ENCODE measurements at places on chromosomes 1 and 21.
A peak's percentile ranks its signal among the peaks of the same experiment; 100 is the strongest.

DNA sequence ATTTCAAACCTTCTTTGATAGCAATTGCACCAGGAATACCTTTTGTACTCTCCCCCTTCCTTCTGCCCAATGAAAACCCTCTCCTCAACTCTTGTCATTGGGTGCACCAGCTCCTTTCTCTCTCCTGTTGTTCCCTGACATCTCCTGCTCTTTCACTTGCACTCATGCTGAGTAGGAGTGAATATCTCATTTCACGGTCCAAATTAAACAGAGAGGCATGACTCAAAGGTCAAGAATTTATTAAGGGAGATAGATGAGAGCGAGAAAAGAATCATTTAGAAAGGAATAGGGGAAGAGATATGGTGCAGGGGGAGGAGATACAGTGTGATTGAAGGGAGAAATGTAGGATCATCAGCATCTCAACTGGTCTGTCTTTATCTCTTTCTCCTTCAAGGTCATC lies 22.1 kb downstream of the AIM2 start:
- DNase-seq, result no peak

DNA sequence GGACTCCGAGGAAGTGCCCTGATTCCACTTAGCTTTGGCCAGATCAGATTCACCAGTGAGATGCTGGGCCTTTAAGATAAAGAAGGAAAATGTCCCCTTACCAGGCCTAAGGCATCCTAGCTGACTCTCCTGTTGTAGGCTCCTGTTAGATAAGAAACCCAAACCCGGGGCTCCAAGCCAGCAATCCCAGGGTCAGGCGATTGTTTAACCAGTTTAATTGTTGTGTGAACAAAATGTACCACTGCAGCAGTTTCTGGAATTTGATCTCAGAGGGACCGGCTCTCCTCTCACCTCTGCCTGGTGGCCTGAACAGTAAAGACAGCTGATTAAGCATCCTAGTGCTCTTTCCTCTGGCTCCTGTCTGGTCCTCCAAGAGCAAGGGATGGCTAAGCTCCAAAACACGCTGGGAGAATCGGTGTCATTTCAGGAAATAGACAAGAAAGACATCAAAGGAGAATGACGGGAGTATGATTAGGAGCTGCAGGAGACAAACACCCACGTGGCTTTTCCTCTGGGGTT lies 9.3 kb upstream of the KLHDC8A start:
- no peak for DNase-seq

- DNase-seq, result no peak
These were observed at the start of gene UAP1 for GRCh38 chr1:162561616-162562469. Gene UAP1, plus strand, starts transcription at chr1:162561722. Its CDS starts 4,347 bp downstream, at chr1:162566069.

GRCh38 chr1:234975941-234976860 lies 152.4 kb downstream of the TOMM20 start:
- no peak for DNase-seq

- no peak for DNase-seq
These were observed 77.5 kb downstream of the OMA1 start for GRCh38 chr1:58469016-58469415.

- DNase-seq, result no peak
These were observed 4.8 kb upstream of the WNT9A start for GRCh38 chr1:227952374-227953021.

- DNase-seq, result no peak
These were observed 2.1 kb upstream of the C8A start for GRCh38 chr1:56852476-56852875.

GRCh38 chr1:185314411-185314810 lies 2.6 kb downstream of the IVNS1ABP start:
- no peak for DNase-seq

DNA sequence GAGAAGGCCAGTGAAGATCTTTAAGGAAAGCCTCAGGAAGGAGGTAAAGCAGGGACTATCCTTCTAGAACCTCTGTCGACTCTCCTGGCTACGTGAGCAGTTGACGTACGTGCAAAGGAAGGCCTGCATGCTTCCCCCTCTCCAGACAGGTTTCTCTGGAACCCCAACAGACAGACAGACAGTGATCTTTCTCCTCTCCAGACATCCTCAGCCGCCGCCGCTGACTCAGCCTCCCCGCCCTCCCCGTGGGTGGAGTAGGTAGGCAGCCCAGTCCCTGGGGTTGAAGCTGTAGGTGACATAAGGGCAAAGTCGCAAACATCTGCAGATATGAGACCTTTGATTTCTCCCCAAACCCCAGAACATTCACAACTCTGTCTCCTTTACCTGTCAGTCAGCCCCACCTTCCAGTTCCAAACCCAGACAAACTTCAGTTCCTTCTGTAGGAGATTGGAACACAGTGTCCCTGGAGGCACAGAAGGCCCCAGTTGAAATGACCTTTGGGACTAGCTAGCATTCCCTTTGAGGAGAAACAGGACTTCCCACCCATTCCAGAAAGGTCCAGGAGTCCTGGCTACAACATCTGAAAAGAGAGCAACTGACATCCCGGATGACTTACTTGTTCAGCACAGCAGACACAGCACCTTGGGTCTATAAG lies 146.0 kb upstream of the JUN start:
- DNase-seq, result peak; percentile 52

- DNase-seq, result no peak
These were observed 1.1 kb downstream of the C4BPB start for GRCh38 chr1:207089627-207090355.

DNA sequence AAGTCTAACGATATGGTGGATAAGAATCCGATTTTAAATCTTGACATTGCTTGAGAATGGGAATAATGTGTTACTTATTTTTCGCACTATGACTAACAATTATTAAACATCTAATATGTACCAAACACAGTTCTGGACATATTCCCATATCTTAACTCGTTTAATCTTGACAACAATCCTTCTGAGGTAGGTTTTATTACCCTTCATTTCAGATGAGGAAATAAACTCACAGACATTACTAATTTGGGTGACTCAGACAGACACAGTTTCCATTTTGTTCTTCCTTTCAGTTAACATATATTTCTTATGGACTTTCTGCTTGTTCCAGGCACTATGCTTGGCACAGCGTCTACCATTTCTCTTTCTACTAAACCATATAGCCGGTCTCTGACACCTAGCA lies 244.8 kb downstream of the SMYD3 start:
- no peak for DNase-seq

DNA sequence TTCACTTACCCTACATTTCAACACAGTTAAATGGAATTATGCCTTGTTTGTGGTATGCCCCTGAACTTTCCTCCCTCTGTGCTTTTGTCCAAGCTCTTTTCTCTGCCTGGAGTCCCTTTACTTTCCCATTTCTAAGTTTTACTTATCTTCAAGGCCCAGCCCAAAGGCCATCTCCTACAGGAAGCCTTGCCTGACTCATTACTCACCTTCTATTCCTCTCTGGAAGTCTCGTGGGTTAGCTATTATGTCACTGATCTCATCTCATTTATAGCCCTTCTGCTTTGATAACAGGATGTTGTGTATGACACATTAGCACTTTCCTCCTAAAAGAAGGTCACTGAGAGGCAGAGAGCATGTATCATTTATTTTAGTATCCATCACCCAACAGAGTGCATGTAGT lies 78.8 kb upstream of the CD1D start:
- DNase-seq, result no peak

- DNase-seq, result no peak
These were observed 4.4 kb downstream of the B4GALT3 start for GRCh38 chr1:161172776-161173376.

DNA sequence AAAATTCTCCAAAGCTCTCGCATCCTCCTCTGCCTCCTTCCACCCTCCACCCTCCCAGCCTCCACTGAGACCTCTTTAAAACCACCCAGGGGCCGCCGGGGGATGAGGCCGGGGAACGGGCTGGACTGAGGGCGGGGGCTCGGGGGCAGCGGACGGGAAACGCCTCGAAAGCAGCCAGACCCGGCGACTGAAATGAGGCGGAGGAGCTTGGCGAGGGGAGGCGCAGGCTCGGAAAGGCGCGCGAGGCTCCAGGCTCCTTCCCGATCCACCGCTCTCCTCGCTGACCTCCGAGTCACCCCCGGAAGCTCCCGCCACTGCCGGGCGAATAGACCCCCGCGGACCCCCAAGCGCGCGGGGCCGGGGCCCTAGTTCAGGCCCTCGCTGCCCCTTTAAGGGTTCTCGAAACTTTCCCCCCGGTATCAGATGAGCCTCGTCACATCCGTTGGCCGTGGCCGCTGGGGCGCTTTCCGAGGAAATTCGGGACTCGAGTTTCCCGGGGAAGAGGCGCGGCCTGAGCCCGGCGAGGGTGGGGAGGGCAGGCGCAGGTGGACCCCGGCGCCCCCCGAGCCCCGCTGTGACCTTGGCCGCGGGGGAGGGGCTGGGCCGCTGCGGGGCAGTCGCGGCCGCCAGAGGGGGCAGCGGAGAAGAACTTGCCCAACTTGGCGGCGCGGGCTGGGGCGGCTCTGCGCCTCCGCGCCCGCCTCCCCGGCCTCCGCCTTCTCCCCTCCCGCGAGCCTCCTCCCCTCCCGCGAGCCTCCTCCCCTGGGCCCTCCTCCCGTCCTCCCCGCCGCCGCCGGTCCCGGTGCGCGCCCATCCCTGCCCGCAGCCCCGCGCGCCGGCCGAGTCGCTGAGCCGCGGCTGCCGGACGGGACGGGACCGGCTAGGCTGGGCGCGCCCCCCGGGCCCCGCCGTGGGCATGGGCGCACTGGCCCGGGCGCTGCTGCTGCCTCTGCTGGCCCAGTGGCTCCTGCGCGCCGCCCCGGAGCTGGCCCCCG lies at the start of gene BACE2:
Gene BACE2, plus strand, starts transcription at position 813 of the 995 bp plus-strand sequence. Its CDS starts 104 bp downstream, at position 917.
- peak; percentile 52 for DNase-seq

- DNase-seq, result no peak
These were observed 316.8 kb downstream of the PTBP2 start for GRCh38 chr1:97038410-97038809.

- no peak for DNase-seq
These were observed 2.1 kb downstream of the BRINP2 start for GRCh38 chr1:177172866-177173265.

GRCh38 chr1:69073176-69073575 lies 494.5 kb upstream of the LRRC7 start:
- no peak for DNase-seq

DNA sequence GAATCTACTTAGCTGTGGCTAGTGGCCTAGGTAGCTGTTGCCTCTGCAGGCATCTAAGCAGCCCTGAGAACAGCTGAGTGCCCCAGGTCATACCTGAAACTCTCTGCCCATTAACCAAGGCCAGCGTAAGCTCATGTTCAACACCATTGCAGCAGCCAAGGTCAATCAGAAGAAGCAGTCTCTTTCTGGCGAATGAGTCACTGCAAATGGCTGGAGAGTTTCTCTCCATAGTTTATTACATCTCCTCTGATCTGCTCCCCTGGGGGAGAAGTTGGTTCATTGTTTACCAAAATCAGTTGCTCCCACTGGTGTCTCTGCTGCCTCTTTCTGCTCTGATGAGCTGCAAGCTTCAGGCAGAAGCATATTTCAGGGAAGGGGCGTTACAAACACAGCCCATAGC lies 6.9 kb upstream of the BCL9 start:
- DNase-seq, result no peak

- no peak for DNase-seq
These were observed 23.9 kb downstream of the CAPN8 start for GRCh38 chr1:223641523-223642039.

DNA sequence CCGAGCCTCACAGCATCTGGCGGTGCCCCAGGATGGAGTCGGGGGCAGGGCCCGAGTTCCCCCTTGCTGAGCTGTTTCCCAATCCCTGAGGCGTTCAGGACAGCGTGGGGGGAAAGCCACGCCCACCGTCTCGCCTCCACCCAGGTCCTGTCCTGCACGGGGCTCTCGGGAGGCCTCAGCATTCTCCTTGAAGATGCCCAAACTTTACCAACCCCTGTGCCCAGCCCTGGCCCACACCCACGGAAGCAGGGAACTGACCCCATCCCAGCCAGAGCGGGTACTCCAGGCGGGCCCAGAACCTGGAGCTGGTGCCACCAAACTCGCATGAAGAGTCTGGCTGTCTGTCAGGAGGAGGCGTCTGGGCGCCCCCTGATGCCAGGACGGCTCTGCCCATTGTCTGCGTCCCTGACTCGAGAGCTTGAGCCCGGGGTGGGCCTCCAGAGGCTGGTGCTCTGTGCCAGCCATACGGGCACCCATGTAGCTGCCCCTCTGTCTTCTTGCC lies 35.3 kb upstream of the POFUT2 start:
- DNase-seq, result no peak

DNA sequence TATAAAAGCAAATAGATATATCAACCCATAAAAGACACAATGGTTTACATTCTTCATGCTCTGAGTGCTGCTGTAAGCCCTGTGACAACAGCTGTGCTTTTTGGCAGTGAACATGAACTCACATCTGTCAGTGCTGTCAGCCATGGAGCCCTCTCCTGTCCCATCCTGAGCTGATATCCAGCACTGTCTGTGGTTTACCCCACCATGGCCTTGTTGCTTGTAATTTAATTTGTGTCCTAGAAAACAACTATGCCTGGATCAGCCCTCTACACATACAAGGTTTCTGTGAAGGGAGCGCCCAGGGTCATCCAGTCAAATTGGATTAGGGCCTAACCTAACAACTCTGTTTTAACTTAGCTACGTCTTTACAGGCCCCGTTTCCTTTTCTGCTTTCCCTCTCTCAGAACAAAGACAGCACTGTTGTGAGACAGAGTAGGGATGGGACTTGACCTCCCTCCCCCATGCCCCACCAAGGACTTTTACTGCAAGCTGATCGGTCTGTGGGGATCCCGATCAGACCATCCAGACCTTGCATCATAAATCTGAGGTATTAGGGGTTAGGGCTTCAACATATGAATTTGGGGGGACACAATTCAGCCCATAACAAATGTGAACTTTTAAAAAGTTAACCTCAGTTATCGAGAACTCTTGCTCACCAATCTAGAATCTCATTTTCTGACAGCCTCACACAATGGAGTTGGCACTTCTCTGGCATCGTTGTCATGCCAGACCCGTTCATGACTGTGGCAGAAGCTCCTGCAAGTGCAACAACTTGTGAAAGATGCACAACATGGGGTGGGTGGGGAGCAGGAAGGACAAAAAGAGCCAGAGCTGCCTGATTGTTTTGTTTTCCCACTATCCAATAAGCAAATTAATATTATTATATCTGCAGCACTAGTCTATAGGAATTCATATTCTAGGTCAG lies 16.4 kb upstream of the SLC44A3 start:
- DNase-seq, result no peak

DNA sequence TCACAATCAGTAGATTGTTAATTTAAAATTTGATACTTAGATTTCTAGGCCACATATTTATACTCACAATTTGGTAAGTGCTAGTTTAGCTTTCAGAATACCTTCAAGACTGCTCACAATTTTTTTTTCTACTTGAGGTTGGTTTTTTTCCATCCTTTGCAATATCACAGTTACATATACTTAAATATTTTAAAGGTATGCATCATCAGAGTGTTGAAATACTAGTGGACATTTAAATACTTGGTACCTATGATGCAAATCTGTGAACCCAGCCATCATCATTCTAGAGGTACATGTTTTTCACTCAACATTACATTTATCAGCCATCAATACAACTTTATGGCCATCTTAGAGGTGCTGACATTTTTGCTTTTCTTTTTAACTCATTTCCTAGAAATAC lies 6.2 kb upstream of the LRRC40 start:
- no peak for DNase-seq

DNA sequence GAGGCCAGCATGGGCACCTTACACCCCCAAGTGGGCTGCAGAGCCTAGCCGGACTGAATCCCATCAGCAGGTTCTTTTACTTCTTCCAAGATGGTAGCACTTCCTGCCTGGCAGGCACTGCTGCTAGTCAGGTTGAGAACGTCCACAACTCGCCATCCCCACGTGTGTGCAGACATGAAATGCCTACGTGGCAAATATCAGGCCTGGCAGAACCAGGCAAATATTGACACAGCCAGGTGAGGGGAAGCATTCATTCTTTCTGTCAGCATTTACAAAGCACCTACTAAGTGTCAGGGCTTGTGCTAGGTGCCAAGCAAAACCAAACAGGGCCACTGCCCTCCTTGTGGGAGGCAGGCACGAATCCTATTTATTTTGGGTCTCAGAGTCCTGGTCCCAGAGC lies 52.3 kb upstream of the SIM2 start:
- DNase-seq, result no peak

GRCh38 chr1:74584185-74584584 lies 71.8 kb upstream of the LRRC53 start:
- no peak for DNase-seq
